NCI-H82 (cell line): ENCODE measurements at places on chromosomes 1 and 21.
A peak's percentile ranks its signal among the peaks of the same experiment; 100 is the strongest.

DNA sequence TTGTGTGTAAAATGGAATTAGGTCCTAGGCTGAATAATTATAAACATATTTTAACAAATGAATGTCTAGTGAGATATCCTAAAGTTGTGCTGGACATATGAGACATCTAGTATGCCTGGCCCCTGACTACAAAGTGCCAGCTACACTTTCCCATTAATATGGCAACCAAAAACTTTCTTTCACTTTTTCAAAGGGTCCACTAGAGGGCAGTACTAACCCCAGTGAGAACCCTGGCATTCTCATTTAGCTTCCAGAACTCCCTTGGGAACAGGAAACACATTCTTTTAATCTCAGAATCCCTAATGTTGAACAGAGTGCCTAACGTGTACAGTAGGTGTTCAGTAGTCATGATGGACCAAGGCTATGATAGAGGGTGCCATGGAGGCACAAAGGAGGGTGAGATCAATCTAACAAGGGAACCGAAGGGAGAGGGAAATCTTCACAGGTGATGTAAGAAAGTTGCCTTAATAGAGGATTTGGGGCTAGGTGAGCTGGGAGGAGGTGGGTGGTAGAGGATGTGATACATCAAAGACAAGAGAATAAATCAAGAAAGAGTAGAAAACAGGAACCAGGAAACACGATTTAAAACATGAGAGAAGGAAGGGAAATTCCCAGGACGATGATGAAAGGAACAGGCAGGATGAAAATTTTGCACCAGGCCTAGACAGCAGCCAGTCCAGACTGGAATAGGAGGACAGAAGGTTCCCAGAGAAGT, 41.6 kb downstream of the NSL1 start:
- peak; percentile 90 for DNase-seq

- DNase-seq: no peak
These were observed 272.9 kb downstream of the ADGRL2 start for GRCh38 chr1:82073659-82074058.

DNA sequence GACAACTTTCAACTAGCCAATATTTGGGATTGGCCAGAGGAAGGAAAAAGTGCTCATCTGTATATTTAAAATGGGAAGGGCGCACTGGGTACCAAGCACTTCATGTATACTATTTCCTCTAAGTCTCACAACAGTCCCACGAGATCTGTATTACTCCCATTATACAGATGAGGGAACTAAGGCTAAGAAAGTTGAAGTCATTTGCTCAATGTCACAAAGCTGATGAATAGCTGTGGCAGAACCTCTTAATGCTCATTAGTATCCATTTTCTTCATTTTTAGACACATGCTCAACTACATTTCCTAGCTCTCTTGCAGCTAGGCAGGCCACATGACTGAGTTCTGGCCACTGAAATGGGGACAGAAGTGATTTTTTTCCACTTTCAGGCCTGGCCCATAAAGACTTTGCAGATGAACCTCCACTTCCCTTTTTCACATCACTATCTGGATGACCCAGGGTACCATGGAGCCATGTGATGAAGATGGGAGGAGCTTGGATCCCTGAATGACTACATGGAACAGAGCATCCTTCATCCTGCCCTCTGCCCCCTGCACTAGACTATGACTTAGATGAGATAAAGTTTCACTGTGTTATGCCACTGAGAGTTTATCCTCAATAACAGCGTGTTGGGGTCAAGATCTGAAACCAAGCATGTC, 31.8 kb downstream of the ATF3 start:
- DNase-seq: no peak

GRCh38 chr1:44631647-44632539, 42.4 kb downstream of the TMEM53 start:
- DNase-seq: peak; percentile 94

DNA sequence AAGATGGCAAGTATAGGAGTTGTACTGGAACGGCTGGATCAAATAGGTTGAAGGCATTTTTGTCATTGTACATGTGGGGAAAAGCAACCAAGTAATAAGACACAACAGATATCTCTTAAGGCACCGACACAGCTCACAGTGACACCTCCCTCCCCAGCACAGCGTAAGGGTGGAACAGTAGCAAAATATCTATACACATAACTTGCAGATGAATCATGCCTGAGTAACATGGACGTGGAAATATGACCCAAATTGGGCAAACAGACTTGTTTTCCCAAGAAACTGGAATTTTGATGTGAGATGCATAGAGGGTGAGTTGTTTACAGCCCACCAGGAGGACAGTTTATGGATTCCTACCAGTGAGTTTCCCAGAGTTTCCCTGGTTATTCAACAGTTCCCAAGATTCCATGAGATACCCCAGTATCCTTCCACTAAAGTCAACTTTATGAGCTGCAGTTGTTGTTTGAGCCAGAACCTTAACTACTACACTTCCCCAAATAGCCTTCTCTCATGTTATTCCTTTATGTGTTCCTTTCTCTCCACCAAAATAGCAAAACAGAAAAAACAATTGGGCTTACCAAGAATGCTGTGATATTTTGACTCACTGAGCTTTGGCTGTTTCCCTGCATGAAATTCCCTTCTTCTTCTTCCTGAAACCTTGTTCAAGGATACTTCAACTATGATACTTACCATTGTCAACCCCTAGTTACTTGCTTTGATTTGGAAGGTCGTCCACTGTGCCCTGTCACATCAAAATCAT, 7.1 kb upstream of the DR1 start:
- DNase-seq: no peak

DNA sequence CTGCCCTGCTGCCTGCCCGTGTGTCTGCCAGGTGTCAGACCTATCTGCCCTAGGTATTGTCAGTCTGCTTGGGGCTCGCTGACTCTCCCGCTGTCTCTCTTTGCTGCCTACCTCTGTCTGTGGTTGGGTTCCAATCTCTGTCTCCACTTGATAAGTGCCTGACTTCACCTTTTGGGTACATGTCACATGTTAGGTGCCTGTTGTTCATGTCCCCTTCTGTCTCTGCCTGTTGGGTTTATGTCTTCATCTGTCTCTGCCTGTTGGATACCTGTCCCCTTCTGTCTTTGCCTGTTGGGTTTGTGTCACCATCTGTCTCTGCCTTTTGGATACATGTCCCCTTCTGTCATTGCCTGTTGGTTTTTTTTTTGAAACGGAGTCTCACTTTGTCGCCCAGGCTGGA, 14.6 kb downstream of the RPS6KA1 start:
- DNase-seq: no peak

DNA sequence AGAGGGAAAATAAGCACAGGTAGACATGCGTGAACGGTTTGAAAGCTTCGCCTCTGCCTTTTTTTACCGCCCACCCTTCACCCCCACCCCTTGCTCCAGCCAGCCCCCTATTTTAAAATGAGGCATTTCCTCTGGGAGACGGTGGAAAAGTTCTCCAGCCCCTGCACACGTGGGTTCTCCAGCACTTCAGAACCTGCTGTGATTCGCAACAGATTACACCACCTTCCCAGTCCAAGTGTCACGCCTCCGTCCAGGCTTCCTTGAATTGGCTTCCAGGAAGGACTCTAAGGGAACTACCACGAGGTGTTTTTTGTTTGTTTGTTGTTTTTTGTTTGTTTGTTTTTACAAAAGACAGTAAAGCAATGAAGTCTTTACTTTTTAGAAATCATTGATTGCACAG, 2.6 kb downstream of the LRRC7 start:
- peak; percentile 11 for DNase-seq
